ENCODE measurements at places on chromosomes 3 and 15. TPM values are rescaled to one million over a fixed set of nuclear protein-coding genes. Genes with fewer than 3 reads are reported as not detected.
A peak's percentile ranks its signal among the peaks of the same experiment; 100 is the strongest.

GRCh38 chr3:58588030-58588614 is 10.9 kb upstream of the FAM107A start:
- H3K4me1 ChIP-seq = peaks cover 36% of the 10 kb centered on the region
- no peak overlapping the region for H3K4me3 ChIP-seq
- no peaks in the 10 kb centered on the region for H3K27me3 ChIP-seq
- no peak for DNase-seq
- no peak overlapping the region for H3K27ac ChIP-seq

DNA sequence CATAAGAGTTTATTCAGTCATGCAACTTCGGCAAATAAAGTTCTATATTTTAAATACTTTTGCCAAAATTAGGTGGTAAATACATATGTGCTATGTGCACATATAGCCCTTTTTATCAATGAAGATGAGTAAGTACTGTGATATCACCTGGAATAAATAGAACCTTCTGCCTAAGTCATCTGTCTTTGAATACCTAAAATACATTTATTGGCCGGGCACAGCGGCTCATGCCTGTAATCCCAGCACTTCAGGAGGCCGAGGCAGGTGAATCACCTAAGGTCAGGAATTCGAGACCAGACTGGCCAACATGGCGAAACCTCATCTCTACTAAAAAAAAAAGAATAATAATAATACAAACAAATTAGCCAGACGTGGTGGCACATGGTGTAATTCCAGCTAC is 73.8 kb upstream of the FLNB start:
- no peaks in the 10 kb centered on the region for H3K27me3 ChIP-seq
- no peak overlapping the region for H3K4me3 ChIP-seq
- no peaks in the 10 kb centered on the region for H3K4me1 ChIP-seq
- peaks cover 42% of the 10 kb centered on the region for H3K36me3 ChIP-seq

The NAALADL2 gene
- total RNA-seq = 20.3 TPM

DNA sequence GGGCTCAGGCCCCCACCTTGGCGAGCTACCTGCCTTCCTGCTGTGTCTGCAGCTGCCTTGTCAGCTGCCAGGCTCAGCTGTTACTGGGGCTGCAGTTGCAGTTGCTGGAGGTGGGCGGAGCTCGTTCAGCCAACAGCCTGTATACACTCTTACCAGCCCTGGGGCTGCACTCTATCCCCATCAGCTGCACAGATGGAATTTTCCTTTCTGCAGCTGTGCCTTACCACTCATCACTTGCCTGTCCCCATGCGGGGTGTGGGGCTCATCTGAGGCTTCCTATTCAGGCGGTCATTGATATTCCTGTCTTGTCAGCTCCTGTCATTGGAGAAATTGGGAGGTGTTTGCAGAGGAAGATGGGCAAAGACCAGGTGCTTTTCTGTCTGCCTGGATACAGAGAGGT is 9.1 kb upstream of the SYN2 start:
- DNase-seq = no peak
- no peaks in the 10 kb centered on the region for H3K36me3 ChIP-seq
- H3K27me3 ChIP-seq = no peaks in the 10 kb centered on the region

GRCh38 chr3:192091831-192092230 is 630.9 kb downstream of the PYDC2 start:
- no peak overlapping the region for H3K4me3 ChIP-seq
- H3K27ac ChIP-seq = no peak overlapping the region
- H3K4me1 ChIP-seq = no peaks in the 10 kb centered on the region
- DNase-seq = no peak

- no peaks in the 10 kb centered on the region for H3K27me3 ChIP-seq
- H3K27ac ChIP-seq = no peak overlapping the region
- no peaks in the 10 kb centered on the region for H3K36me3 ChIP-seq
- no peak for DNase-seq
- peaks cover 2% of the 10 kb centered on the region for H3K4me1 ChIP-seq
Observed at GRCh38 chr3:134641671-134642300, 9.0 kb downstream of the KY start.

GRCh38 chr15:41801850-41802455 is 25.9 kb upstream of the JMJD7 start:
- H3K4me3 ChIP-seq = no peak overlapping the region
- no peak overlapping the region for H3K27ac ChIP-seq
- no peak for DNase-seq
- H3K27me3 ChIP-seq = no peaks in the 10 kb centered on the region
- H3K36me3 ChIP-seq = peaks cover 16% of the 10 kb centered on the region

GRCh38 chr3:46882377-46883053 is 5.0 kb downstream of the PTH1R start:
- H3K27ac ChIP-seq = peak overlapping the region; percentile 82
- DNase-seq = no peak
- H3K27me3 ChIP-seq = no peaks in the 10 kb centered on the region
- H3K36me3 ChIP-seq = no peaks in the 10 kb centered on the region

DNA sequence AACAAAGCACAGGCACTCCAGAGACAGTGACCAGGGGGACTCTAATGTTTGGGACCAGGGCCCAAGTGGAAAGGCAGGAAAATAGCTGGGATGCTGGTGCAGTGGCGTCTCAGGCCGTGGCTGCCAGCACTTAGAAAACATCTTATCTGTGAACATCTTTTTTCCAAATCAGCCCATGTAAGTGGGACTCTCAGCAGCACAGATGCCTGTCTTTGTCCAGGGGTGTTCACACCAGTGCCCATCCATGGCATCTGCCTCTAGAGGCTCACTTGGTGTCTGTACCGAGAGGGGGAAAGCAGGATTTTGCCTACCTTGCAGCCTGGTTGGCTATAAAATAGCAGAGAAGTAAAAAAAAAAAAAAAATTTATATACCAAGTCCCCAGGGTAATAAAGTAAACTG is 26.7 kb downstream of the SLC12A8 start:
- H3K27me3 ChIP-seq = no peaks in the 10 kb centered on the region
- peaks cover 6% of the 10 kb centered on the region for H3K4me1 ChIP-seq
- H3K36me3 ChIP-seq = no peaks in the 10 kb centered on the region
- DNase-seq = no peak
- H3K4me3 ChIP-seq = no peak overlapping the region
- H3K27ac ChIP-seq = no peak overlapping the region

DNA sequence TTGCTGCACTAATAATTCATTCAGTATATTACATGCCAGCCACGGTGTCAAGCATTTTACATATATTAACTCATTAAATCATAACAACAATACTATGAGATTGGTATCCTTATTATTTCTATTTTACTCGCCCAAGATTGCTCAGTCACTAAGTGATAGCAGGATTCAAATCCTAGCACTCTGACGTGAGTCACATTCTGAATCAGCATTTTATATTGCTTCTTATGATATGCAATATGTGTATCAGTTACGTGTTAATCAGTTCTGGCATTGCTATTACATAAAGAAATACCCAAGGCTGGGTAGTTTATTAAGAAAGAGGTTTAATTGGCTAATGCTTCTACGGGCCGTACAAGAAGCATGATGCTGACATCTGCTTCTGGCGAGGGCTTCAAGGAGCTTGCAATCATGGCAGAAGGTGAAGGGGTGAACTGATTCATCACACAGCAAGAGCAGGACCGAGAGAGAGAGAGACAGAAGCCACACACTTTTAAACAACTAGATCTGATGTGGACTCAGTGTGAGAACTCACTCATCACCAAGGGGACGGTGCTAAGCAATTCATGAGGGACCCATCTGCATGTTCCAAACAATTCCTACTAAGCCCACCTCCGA is 166.5 kb upstream of the TMCO5A start:
- H3K36me3 ChIP-seq = no peaks in the 10 kb centered on the region
- no peaks in the 10 kb centered on the region for H3K4me1 ChIP-seq
- H3K4me3 ChIP-seq = no peak overlapping the region
- no peak overlapping the region for H3K27ac ChIP-seq
- DNase-seq = no peak

The GASK1A gene
- 12.9 TPM for total RNA-seq

DNA sequence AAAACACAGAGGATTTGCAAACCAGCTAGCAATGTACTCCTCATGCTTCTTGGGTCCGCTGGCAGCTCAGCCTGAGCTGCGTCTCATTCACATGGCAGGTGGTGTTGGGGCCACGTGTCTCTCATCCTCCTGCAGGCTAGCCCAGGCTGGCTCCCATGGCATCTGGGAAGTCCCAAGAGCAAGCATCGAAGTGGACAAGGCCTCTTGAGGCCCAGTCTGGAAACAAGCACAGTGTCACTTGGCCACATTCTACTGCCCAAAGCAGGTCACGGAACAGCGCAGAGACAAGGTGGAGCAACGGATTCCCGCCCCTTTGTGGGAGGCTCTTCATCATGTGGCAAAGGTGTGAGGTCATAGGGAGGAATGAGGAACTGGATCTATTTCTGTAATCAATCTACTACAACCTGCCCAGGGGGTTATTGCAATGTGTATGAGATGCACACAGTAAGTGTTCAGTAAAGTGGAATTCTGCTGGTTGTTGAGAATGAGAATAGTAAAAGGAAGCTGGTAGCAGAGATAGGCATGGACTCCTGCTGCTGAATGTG is 128.3 kb downstream of the TPRA1 start:
- H3K4me1 ChIP-seq = no peaks in the 10 kb centered on the region
- H3K4me3 ChIP-seq = no peak overlapping the region

GRCh38 chr3:69871868-69872267 is 127.7 kb upstream of the SAMMSON start:
- no peak overlapping the region for H3K27ac ChIP-seq
- H3K36me3 ChIP-seq = no peaks in the 10 kb centered on the region
- no peak overlapping the region for H3K4me3 ChIP-seq
- no peak for DNase-seq
- H3K27me3 ChIP-seq = no peaks in the 10 kb centered on the region

GRCh38 chr15:31407851-31408250 is 81.2 kb downstream of the KLF13 start:
- no peak overlapping the region for H3K4me3 ChIP-seq
- H3K36me3 ChIP-seq = no peaks in the 10 kb centered on the region
- H3K27ac ChIP-seq = no peak overlapping the region
- DNase-seq = no peak
- H3K27me3 ChIP-seq = no peaks in the 10 kb centered on the region
- no peaks in the 10 kb centered on the region for H3K4me1 ChIP-seq

DNA sequence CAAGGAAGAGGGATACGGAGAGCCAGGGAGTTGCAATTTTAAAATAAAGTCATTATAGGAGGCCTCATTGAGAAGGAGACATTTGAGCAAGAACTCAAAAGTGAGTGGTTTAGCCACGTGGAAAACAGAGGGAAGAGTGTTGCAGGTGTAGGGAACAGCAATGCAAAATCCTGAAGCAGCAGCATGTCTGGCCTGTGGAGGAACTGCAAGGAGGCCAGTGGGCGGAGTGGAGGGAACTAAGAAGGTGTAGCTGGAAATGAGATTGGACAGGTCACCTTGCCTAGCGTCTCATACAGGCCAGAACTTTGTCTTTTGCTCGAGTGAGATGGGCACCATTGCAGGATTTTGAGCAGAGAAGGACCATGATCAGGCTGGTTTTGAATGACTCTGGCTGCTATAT is 34.9 kb downstream of the SAXO2 start:
- no peak overlapping the region for H3K27ac ChIP-seq
- H3K4me3 ChIP-seq = no peak overlapping the region
- peak; percentile 74 for DNase-seq
- H3K36me3 ChIP-seq = no peaks in the 10 kb centered on the region

DNA sequence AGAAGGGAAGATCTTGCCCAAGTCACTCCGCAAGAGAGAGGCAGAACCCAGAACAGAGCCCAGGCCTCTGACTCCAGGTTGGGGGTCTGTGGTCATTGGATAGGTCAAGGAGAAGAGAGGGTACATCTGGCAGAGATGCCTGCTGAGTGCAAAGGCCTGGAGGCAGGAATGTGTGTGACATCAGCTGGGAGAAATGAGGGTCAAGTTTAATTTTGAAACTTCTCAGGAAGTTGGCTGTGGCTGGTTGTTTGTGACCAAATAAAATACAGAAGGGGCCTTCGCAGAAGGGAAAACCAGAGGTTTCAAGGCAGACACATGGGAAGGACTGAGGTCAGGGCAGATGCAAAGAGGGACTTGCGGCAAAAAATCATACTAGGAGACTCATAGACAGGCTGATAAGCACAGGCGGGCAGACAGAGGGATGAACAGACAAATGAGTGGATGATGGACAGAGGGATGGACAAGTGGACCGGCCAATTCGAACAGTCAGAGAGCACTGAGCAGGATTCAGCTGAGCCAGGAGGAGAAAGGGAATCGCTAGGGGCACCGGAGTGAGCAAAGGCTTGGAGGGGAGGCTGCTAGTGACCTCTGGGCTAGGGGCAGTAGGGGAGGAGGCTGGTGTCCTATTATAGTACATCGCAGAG is 28.8 kb upstream of the CACNA2D2 start:
- no peaks in the 10 kb centered on the region for H3K4me1 ChIP-seq
- H3K27me3 ChIP-seq = no peaks in the 10 kb centered on the region
- H3K36me3 ChIP-seq = no peaks in the 10 kb centered on the region
- DNase-seq = no peak
- no peak overlapping the region for H3K4me3 ChIP-seq
- H3K27ac ChIP-seq = no peak overlapping the region

The SH2D7 gene
- not detected for total RNA-seq

The COL6A5 gene
- not detected for total RNA-seq

The CYP8B1 gene
- total RNA-seq = not detected

- no peak for DNase-seq
- no peaks in the 10 kb centered on the region for H3K27me3 ChIP-seq
- H3K4me1 ChIP-seq = peaks cover 41% of the 10 kb centered on the region
- H3K4me3 ChIP-seq = no peak overlapping the region
Observed at GRCh38 chr3:23830869-23831484, 25.2 kb downstream of the UBE2E1 start.

GRCh38 chr3:195447201-195447600 is 4.4 kb upstream of the ACAP2 start:
- H3K27me3 ChIP-seq = no peaks in the 10 kb centered on the region
- no peak overlapping the region for H3K4me3 ChIP-seq
- H3K36me3 ChIP-seq = no peaks in the 10 kb centered on the region
- no peak overlapping the region for H3K27ac ChIP-seq

- no peaks in the 10 kb centered on the region for H3K27me3 ChIP-seq
- H3K4me1 ChIP-seq = peaks cover under 1% of the 10 kb centered on the region
- no peak overlapping the region for H3K27ac ChIP-seq
- H3K36me3 ChIP-seq = no peaks in the 10 kb centered on the region
- no peak overlapping the region for H3K4me3 ChIP-seq
Observed at GRCh38 chr15:40430271-40430805, 10.4 kb upstream of the BAHD1 start.

- H3K36me3 ChIP-seq = no peaks in the 10 kb centered on the region
- DNase-seq = no peak
- peaks cover 27% of the 10 kb centered on the region for H3K4me1 ChIP-seq
- no peak overlapping the region for H3K4me3 ChIP-seq
Observed at GRCh38 chr3:108527109-108527508, 16.7 kb upstream of the MYH15 start.

- no peak overlapping the region for H3K4me3 ChIP-seq
- peaks cover 79% of the 10 kb centered on the region for H3K36me3 ChIP-seq
- H3K27ac ChIP-seq = no peak overlapping the region
- H3K27me3 ChIP-seq = no peaks in the 10 kb centered on the region
- DNase-seq = no peak
Observed at GRCh38 chr3:185916042-185916833, 21.6 kb downstream of the TRA2B start.

- no peaks in the 10 kb centered on the region for H3K27me3 ChIP-seq
- peaks cover 10% of the 10 kb centered on the region for H3K36me3 ChIP-seq
- H3K4me1 ChIP-seq = peaks cover 31% of the 10 kb centered on the region
- no peak overlapping the region for H3K27ac ChIP-seq
- no peak overlapping the region for H3K4me3 ChIP-seq
Observed at GRCh38 chr15:82040862-82041261, 5.0 kb downstream of the MEX3B start.

Data from esophagus muscularis mucosa (tissue), 4 donors.